NAMALWA (cell line): ENCODE measurements at places on chromosomes 6 and 20.

DNA sequence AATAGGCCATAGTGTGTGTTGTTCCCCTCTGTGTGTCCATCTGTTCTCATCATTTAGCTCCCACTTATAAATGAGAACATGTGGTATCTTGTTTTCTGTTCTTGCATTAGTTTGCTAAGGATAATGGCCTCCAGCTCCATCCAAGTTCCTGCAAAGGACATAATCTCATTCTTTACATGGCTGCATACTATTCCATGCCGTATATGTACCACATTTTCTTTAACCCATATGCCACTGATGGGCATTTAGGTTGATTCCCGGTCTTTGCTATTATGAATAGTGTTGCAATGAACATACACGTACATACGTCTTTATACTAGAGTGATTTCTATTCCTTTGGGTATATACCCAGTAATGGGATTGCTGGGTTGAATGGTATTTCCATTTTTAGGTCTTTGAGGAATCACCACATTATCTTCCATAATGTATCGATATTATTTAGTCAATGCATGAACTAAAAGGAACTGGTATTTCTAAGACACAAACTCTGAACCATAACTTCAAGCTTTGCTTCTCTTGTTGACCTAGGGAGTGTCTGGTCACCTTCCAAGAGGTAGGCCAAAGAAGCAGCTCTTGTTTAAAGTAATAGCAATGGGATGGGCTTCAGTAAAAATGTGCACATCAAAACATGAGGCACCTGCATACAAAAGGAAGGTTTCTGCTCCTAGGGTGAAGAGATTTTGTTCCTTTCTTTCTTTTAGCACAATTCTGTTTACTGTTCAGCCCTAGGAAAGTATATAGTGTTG is 343.0 kb upstream of the ARID1B start:
- DNase-seq: no peak

DNA sequence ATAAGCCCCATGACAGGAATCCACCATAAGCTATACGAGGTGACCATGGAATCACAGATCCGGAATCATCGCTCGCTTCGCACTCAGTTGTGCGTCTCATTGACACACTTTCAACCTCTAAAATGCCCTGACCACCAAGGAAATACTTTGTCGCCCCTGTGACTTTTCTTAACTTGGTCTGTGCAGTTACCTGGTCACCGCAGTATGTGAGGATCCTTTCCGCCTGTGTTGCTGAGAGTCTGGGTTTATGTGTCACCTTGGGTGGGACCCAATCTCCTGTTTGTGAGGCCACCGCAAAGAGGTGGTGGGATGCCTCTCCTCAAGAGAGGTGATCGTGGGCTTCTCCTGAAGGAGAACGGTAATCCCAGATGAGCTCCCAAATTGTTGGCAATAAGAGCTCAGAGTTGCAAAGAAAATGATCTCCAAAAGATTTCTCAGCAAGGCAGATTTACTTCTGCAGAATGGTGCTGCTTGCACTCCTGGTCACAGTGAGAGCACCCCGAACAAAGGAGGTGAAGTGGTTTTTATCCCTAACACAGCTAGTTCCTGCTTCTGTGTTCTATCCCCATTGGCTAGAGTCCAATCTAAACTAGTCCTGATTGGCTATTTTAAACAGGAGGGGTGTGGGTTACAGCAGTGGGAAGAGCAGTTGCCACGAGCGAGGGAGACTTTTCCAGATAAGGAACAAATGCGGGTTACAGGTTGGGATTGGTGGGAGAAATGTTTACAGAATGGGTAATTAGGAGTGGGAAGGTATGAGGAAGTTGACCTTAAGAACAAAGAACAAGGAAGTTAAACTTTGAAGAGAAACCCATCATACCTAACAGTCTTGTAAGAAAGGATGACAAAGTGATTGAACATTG is 9.1 kb upstream of the ZNFX1 start:
- no peak for DNase-seq

DNA sequence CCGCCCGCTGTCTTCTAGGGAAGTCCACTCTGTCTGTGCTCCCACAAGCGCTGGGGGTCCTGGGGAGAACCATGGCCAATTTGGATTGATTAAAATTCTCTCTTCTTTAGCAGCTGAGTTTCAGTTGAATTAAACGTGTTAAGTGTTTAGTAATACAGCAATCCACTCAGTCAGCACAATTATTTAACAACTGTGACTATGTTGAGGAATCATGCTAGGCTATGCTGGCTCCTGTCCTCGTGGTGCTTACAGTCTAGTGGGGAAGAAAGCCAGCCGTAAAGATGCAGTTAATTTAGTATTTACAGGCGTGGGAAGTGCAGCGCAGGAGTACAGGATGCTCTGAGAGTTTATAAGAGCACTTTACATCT is 88.9 kb upstream of the FOXP4 start:
- DNase-seq: no peak

DNA sequence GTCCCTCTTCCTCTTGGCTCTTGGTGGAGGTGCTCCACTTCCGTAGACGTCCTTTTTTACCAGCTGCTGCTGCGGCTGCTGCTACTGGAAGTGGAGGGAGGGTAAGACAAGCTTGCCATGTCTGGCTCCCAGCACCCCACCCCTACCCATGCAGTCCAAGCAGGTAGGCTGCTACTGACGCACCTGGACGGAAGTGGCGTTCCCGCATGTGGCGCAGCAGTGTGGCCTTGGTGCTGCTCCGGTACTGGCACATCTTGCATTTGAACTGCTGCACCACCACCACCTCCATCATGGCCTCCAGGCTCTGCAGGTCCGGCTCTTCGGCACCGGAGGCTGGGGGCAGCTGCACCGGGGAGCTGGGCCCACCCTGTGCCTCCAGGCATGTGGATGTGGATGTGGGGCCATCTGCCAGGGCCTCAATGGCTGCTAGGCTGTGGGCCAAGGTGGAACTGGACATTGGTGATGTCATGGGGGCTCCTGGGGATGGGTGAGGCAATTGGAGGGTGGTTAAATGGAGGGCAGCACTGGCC is 4.4 kb downstream of the ZNF335 start:
- no peak for DNase-seq

DNA sequence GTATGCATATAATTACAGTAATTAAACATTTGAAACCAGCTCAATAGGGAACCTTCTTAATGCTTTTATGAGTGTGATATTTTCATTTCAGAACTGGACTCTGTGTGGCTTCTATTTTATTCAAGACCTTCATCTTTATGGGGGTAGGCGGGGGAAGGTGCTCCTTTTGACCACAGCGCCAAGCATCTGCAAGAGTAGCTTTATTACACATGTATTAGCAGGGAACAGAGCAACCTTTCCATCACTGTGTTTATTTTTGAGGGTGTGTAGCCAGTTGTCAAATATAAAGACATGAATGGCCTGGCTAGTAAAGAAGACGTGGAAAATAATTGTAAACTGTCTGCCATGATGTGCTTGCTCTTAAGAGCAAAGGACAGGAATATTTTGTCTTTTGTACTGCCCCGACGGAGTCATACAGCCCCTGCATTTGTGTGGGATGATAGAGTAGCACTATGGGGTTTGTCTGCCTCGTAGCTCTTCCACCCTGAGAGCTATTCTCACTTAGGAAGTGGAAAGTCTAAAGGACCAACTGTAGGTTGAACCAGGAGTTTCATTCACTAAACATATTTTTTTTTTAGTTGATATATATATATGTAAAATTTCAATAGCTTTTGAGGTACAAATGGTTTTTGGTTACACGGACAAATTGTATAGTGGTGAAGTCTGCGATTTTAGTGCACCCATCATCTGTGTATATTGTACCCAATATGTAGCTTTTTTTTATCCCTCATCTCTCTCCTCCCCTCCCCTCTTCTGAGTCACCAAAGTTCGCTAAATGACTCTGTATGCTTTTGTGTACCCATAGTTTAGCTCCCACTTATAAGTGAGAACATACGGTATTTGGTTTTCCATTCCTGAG is 91.2 kb downstream of the CARMIL1 start:
- peak; percentile 12 for DNase-seq

DNA sequence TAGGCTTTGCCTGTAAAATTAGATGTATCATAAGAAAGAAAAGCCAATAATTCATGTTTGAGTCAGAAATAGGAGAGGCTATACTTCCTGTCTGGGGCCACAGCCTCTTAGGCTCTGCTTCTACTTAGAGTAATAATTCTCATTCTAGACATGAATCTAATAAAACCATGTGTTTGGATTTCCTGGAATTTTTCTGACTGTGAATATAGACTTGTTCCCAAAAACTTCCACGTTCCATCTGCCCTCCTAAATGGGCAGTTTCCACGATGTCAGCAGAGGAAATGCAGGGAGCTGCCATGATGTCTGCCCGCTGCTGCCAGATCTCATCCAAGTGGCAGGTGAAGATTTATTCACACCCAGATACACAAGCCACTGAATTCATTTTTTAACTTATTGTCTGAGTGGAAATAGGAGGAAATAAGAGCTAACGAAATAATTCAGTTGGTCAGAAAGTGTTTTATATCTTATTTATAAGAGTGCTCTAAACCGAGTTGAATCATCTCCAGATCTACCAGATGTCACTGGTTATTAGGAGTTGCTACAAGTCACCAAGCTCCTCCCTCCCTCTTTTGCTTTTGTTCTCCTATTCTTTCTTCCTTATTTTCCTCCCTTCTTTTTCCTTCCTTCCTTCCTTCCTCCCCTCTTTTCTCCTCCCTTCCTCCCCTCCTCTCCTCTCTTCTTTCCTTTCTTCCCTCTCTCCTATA is 69.3 kb downstream of the ALDH8A1 start:
- no peak for DNase-seq

- DNase-seq: no peak
Measured at GRCh38 chr20:23165964-23166363, 79.8 kb upstream of the CD93 start.

- no peak for DNase-seq
Measured at GRCh38 chr6:123042401-123042800, 46.4 kb downstream of the CLVS2 start.

GRCh38 chr6:143357152-143357551 is 93.3 kb downstream of the ADAT2 start:
- DNase-seq: no peak

GRCh38 chr6:133854364-133855275 is 34.3 kb upstream of the TCF21 start:
- DNase-seq: no peak

- DNase-seq: no peak
Measured at GRCh38 chr20:513429-513828, 30.2 kb downstream of the CSNK2A1 start.

GRCh38 chr6:16434885-16435284 is 196.5 kb downstream of the GMPR start:
- no peak for DNase-seq
